ENCODE measurements at places on chromosomes 4 and X. TPM values are rescaled to one million over a fixed set of nuclear protein-coding genes. Genes with fewer than 3 reads are reported as not detected.

GRCh38 chrX:72545990-72546389, 26.7 kb downstream of the HDAC8 start:
- no peak for DNase-seq

- no peak for DNase-seq
Measured at GRCh38 chr4:130043732-130044160, 947.8 kb downstream of the C4orf33 start.

Gene FGF2
- polyA plus RNA-seq: 1.3 TPM

DNA sequence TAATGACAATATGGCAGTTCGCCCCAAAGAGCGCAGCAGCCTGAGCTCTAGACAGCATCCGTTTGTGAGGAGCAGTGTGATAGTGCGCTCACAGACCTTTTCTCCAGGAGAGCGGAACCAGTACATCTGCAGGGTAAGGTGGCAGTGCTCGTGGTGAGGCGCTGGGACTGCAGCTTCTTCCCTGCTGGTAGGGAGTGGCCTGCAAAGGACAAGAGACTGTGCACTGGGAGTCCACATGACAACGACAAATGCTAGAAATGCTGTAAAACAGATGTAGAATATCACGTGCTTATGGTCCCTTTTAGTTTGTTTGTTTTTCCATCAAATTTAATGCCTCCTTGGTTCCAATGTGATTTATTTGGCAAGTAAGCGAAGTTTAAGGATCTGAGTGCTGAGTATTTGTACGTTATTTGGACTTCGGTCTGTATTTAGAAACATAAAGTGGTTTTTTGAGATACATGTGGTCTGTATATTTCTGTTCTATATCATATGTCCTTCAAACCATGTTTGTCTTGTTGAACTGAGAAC, 35.8 kb downstream of the CLDN22 start:
- DNase-seq: no peak

DNA sequence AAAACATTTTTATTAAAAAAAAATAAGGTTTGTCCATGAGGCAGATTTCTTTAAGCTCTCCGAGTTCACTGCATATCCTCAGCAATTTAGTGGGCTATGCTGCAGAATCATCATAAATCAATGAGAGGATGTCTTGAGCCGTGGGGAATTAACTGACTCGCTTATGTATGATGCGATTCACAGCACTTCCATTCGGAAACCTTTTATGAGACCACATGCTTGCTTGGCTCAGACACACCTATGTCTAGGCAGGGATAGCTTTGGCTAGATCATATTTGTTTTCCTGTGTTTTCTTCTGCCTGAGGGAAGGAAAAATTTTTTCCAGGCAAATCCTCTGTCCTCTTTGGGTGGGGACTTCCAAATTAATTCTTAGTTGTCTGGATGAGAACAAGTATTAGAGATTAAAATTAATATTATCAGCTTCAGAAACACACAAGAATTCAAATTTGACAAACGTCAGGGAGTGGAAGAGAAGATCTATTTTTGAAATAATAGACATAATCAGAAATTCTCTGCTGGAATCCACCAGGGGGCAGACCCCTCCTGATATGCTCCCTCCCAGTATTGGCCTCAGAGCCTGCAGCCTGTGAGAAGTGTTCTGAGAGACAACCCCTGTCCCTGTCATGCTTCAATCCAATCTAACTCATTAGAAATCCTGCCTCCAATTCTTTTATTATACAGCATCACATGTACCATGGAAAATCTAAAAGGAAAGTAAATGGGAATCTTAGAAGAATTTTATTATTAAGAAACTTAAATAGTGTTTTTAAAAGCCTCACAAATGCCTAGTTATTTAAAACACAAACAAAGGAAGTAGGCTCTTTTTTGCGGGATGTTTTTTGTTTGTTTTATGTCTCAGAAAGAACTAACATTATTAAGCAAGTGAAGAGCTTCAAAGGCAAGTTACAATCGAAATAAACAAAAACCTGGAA, 345.1 kb upstream of the TACR3 start:
- DNase-seq: no peak

DNA sequence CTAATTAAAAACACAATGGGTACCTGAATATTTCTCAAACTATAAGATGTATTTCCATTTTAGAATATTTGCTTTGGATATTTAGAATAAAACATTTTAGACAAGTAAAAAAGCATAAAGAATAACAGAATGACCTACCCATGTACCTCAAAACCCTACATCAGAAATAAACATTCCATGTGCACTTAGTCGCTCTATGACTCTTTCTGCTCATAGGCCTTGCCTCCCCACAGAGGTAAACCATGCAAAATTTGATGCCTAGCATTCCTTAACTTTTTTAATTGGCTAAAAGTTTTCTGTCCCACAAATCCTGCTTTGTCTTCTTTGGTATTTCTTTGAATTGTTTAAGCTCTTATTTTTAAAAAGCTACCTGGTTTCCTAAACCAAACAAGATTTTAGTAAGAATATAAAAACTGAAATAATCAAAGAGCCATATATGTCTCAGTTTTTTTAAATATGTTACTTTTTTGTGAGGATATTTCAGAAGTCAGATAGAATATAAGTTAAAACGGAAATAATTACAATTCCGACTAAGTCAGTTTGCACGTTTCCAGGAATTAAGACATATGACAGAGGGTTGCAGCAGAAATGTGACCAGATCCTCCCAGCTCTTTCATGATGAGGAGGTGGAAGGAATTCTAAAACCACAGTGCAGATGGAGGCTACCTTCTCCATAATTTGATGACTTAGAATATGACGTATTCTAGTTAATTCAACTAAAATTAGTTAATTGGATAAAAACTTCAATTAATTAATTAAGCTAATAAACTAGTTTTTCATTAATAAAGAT, 102.5 kb downstream of the FIP1L1 start:
- DNase-seq: no peak

GRCh38 chr4:40040908-40041307, 15.7 kb upstream of the N4BP2 start:
- no peak for DNase-seq

Gene TECRL
- polyA plus RNA-seq: 5.0 TPM

DNA sequence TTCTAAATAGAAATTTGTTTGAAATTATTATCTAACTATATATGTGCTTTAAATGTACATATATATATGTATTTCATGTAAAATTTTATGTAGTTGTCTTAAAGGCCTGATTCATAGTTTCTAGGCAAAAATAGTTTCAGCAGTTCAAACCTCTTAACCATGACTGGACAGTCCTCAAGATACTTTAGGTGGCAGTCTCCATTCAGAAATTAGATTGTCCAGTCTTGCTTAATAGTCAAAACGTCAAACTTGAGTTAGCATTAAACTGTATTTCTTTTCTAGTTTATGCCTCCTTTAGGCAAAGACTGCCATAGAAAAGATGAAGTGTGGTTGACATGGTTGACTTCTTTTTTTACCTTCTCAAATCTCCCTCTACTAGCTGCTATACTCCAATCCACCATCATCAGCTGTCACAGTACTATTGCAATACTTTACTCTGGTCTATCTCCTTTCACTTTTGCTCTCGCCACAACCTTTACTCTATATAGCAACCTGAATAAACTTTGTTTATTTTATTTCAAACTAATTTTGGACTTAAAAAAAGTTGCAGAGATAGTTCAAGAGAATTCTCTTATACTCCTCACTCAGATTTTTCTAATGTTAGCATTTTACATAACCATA, 395.6 kb upstream of the DIPK2B start:
- no peak for DNase-seq

Gene GYPE
- polyA plus RNA-seq: 0.08 TPM

GRCh38 chrX:30309139-30309571, at the start of gene NR0B1:
NR0B1 (minus strand) TSS chrX:30309390; CDS start chrX:30309363, 27 bp downstream.
- peak; percentile 16 for DNase-seq

DNA sequence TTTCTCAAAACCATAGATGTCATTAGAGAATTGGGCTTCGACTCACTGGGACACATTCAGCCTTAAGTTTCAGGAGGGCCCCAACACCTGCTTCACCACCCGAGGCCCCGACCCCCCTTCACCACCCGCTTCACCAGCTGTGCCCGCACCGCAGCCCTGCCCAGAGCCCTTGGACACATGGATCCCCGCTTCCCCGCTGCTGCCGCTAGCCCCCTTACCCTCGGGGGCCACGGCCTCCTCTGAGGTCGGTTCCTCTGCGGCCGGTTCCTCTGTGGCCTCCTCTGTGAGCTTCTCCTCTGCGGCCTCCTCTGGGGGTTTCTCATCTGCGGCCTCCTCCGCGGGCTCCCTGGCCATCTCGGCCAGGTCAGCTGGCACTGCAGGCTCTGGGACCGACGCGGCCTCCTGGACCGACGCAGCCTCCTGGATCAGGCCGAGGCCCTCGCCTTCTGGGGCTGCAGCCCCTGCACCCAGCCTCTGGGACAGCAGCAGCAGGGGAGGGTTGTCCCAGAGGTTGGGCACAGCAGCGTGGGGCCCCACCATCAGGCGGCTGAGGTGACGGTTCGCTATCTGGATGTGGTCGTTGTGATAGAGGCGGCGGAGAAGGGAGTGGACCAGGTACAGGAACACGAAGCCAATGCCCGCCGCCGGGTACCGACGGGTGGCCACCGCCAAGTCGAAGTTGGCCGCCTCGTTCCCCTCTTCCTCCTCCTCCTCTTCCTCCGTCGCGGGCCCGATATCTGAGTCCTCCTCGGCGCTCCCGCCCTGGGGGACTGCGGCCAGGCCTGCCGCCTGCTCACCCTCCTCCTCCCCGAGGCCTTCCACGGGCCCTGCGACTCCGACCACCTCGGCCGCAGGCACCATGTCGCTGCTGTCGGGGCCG, 748 bp downstream of the CT47B1 start:
- DNase-seq: no peak

DNA sequence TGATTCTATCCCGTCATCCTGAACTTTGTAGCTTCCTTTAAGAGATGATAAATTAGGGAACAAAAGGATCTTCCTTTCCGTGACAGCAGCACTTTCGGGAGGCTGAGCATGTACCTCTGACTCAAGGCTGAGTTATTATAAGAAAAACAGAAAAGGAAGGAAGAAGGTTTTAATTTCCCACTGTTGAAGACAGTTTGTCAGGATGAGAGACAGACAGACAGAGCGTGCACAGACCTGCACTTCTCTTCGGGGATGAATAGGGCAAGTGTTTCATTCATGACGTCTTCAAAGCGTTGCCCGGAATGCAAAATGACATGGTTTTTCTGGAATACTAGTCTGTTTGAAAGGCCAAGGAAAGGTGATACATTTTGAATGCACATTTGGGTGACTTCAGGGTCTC, 405.3 kb upstream of the FAT1 start:
- no peak for DNase-seq

Gene HS3ST1
- polyA plus RNA-seq: 0.29 TPM

DNA sequence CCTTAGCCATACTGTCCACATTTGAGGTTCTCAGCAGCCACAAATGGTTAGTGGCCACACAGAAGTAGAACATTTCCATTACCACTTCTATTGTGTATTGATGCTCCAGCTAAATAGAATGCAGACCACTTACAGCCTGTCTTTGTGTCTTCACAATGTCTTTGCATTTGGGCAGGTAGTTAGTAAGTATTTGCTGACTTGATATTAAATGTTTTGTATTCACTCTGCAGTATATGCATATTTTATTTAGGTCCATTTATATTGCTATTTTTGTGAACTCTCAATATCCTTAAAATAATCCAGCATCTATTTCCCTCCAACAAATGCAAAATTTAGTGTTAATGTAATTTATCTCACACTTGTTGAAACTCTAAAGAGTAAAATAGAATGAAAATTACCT, 26.6 kb downstream of the ANAPC4 start:
- no peak for DNase-seq

- DNase-seq: no peak
Measured at GRCh38 chrX:71111141-71111843, at the start of gene IL2RG. IL2RG (minus strand) TSS chrX:71111577; CDS start chrX:71111539, 38 bp downstream.

GRCh38 chr4:186839122-186840037, 115.7 kb upstream of the FAT1 start:
- peak; percentile 38 for DNase-seq

GRCh38 chr4:182826391-182826790, 90.8 kb downstream of the DCTD start:
- no peak for DNase-seq

Gene SAGE1
- polyA plus RNA-seq: not detected

DNA sequence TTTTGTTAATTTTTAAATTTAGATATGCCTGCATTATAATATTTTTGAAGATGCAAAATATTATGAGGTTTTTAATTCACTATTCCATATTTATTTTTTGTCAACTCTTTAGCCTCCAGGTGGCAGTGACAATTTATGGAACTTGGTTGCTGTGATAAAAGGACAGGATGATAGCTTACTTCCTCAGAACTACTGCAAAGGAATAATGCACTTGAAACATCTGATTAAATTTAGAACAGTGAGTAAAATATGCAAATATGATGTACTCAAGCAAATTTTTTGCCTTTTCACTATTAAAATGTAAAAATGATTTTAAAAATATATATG, 45.1 kb downstream of the SPATA4 start:
- DNase-seq: no peak

- DNase-seq: no peak
Measured at GRCh38 chr4:145784036-145784435, 104.1 kb downstream of the C4orf51 start.

DNA sequence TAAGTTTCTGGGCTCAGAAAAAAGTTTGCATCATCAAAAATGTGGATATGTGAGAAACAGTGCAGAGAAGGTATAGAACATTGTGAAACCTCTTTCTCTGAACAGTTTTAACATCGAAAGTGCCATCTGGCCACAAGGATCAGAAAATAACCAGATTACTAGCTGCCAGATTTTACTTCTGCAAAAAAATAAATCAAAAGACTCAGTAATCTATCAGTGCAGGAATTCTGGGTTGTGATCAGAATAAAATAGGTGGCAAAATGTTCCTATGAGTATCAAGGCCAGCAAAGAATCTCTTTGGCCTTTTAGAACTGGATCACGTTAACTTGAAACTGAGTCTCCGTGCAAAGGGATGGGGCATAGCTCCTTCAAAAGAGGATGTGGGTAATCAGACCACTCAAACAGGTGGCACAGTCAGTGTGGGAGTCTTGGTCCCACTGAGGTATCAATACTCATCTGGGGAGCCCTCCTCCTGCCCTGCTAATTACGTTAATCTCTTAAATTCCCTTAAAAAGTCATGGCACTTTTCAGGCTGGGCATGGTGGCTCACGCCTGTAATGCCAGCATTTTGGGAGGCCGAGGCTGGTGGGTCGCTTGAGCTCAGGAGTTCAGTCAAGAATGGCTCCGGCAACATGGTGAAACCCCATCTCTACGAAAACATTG, 26.7 kb upstream of the RBM47 start:
- no peak for DNase-seq

DNA sequence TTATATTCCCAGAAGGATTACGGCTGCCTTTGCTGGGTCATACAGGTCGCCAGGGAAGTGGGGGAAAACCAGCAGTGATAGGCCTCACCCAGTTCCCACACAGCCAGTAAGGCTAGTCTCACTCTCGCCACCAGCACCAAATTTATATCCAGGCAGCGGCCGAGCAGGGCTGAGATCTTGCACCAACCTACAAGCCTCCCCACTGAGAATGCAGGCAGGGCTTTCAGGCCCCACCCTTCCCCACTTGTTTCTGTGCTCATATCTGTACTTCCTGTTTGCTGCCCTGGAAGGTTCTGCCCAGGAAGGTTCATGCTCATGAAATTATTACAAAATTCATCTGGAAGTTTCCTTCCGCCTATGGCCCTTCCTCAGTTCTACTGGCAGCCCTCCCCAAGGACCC, 179.7 kb downstream of the STIM2 start:
- no peak for DNase-seq

GRCh38 chr4:38691251-38692008, 27.4 kb downstream of the KLF3 start:
- DNase-seq: no peak

Gene CENPI
- polyA plus RNA-seq: 0.35 TPM
